ENCODE measurements at places on chromosomes 7 and 10. TPM values are rescaled to one million over a fixed set of nuclear protein-coding genes. Genes with fewer than 3 reads are reported as not detected.

HECW1 gene
- polyA plus RNA-seq: not detected

ANKRD61 gene
- 0.85 TPM for polyA plus RNA-seq

DNA sequence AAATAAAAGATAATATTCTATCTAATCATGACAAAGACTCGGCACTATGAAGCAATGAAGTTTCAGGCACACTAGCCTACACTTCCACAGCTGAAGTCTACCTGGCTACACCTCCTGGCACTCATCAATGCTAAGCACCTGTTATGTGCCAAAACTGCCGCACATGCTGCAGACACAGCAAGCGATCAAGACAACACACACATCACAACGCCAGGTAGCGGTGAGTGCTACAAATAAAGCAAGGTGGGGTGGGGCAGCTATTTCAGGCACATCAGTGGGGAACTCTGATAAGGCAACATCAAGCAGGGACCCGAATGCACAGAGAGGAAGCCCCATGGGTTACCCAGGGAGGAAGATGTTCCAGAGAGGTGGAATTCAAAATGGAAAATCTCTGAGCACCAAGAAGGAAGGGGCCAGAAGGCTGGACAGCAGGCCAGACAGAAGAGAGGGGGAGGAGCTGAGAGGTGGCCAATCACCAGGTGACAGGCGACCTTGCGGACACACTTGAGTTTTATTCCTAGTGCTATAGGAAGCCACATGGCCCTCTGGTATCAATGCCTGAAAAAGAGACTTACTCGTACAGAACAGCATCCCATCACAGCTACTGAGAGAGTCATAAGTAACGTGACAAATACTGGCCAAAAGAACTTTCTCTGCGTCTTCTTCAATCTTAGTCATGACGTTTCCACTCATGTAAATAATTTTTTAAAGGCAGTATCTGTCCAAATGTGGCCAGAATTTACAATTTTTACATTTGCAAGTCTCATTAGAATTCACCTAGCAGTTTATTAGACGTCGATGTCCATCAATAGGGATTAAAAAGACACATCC lies 8.0 kb downstream of the PSAP start:
- H3K27ac ChIP-seq: peak overlapping the region; percentile 59
- no peaks in the 10 kb centered on the region for H3K27me3 ChIP-seq
- no peak overlapping the region for H3K4me3 ChIP-seq
- no peaks in the 10 kb centered on the region for H3K36me3 ChIP-seq

DNA sequence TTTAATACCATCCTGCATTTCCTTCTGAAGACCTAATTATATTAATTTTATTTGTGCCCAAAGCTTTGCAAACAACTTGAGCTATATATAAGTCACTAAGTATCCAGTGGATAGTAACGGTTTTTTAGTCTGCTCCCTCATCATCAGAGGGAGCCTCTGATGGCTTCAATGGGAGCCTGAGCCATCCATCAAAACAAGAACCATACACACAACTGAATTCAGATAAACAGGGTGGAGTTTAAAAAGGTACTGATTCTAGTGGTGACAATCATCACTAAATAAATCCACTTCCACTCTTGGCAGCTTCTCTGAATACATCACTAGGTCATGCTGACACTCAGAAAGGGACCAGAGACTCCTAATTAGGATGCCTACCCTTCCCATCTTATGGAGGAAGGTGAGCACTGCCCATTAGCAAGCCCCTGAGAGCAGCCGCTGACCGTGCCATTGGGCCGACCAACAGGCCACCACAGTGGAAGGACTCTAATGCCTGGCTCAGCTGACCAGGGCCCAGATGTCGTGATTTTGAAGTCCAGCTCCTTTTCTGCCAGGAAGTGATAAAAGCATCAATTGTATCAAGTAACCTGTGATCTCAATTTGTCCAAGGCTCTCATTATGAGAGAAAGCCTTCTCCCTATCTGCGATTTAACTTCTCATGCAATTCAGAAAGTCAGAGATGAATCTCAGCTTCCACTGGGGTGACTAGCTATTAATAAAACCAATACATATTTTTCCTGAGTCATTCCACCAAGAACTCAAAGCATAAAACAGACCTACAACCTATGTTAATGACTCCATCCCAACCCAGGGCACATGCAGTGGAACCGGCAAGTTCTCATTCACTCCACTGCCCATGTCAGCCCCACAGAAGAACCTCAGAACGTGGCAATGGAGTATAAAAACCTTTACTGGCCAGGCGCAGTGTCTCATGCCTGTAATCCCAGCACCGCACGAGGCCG lies 13.1 kb downstream of the VOPP1 start:
- peaks cover 11% of the 10 kb centered on the region for H3K36me3 ChIP-seq
- DNase-seq: no peak

DNA sequence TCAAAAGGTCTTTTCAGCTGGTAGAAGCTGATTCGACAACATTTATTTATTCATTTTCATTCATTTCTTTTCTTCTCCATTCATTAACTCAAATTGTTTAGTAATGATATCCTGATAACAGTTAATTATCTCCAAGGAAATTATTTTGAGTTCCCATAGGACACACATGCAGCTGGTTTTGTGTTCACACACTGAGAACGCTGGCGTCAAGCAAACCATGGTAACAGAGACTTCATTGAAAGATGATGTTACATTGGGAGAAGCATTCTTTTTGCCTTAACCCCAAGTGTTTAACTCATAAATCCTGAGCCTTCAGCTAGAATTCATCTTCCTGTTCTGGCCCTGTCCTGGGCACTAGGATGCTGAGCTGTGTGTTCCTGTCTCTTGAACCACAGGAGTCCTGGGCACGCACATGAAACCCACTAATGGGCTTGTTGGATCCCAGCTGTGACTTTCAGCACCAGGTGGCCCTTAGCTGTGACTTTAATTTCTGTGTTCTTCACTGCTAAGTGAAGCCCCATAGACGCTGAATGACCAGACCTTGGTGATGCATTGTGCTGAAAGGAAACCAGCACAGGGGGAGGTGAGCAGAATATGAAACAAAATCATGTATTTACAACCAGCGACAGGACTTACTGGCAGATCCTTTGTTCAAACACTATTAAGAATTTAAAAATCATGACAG lies 121.5 kb upstream of the PRSS58 start:
- H3K27me3 ChIP-seq: peaks cover 6% of the 10 kb centered on the region
- H3K36me3 ChIP-seq: no peaks in the 10 kb centered on the region
- no peak overlapping the region for H3K4me3 ChIP-seq
- H3K27ac ChIP-seq: no peak overlapping the region
- no peak for DNase-seq

GRCh38 chr7:101106386-101106785 lies 20.5 kb upstream of the SERPINE1 start:
- H3K27me3 ChIP-seq: peaks cover 17% of the 10 kb centered on the region
- no peak overlapping the region for H3K27ac ChIP-seq
- no peaks in the 10 kb centered on the region for H3K4me1 ChIP-seq
- DNase-seq: no peak

GRCh38 chr7:144747936-144748335 lies 87.9 kb downstream of the TPK1 start:
- no peak overlapping the region for H3K27ac ChIP-seq
- H3K4me3 ChIP-seq: no peak overlapping the region
- H3K4me1 ChIP-seq: peaks cover 6% of the 10 kb centered on the region
- DNase-seq: no peak

All from naive B cell (primary cell).